ENCODE measurements at places on chromosomes 16 and 17.

- H3K36me3 ChIP-seq: no peaks in the 10 kb centered on the region
- no peak for DNase-seq
- no peaks in the 10 kb centered on the region for H3K27me3 ChIP-seq
- no peak overlapping the region for H3K27ac ChIP-seq
Measured at GRCh38 chr17:81259058-81259605, 20.0 kb downstream of the NDUFAF8 start.

DNA sequence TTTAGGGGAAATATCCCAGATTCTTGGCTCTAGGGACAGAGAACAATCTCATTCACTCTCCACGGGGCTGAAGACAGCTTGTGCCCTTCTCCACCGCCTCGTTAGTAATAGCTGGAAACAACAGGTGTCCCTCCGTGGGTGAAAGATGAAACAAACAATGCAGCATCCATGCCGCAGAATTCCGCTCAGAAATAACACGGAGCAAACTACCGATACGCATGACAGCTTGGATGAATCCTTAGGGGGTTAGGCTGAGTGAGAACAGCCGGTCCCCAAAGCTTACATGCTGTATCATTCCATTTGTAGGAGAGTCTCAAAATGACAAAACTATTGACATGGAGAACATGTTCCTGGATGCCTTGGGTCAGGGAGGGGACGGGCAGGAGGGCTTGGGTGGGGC is 29.4 kb upstream of the CACNG1 start:
- no peak overlapping the region for H3K4me3 ChIP-seq
- no peaks in the 10 kb centered on the region for H3K36me3 ChIP-seq
- no peak overlapping the region for H3K27ac ChIP-seq
- H3K4me1 ChIP-seq: no peaks in the 10 kb centered on the region
- H3K27me3 ChIP-seq: no peaks in the 10 kb centered on the region
- no peak for DNase-seq

DNA sequence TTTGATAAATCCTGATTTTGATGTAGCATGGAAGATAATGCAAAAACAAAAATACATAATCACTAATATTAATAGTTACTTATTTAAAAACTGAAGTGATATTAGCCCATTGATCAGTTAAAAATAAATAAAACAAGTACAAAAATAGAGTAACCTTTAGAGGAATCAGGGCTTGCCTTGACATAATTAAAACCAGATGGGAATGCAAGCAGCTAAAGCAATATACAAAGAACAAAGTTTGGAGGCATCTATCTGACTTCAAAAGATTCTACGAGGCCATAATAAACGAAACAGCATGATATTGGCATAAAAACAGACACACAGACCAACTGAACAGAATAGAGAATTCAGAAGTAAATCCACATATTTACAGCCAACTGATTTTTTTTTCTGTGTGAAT is 15.0 kb upstream of the HEATR3 start:
- no peaks in the 10 kb centered on the region for H3K36me3 ChIP-seq
- H3K4me1 ChIP-seq: no peaks in the 10 kb centered on the region
- no peak overlapping the region for H3K4me3 ChIP-seq
- H3K27me3 ChIP-seq: no peaks in the 10 kb centered on the region

- H3K4me1 ChIP-seq: peaks cover 38% of the 10 kb centered on the region
- peak overlapping the region; percentile 89 for H3K27ac ChIP-seq
- H3K36me3 ChIP-seq: peaks cover 2% of the 10 kb centered on the region
- H3K4me3 ChIP-seq: peak overlapping the region; percentile 50
Measured at GRCh38 chr16:89505204-89506112, 2.7 kb upstream of the SPG7 start.

- no peak overlapping the region for H3K27ac ChIP-seq
- peaks cover 66% of the 10 kb centered on the region for H3K4me1 ChIP-seq
- H3K4me3 ChIP-seq: no peak overlapping the region
- H3K27me3 ChIP-seq: no peaks in the 10 kb centered on the region
- H3K36me3 ChIP-seq: peaks cover 13% of the 10 kb centered on the region
Measured at GRCh38 chr17:78142119-78142861, 3.9 kb upstream of the C17orf99 start.

DNA sequence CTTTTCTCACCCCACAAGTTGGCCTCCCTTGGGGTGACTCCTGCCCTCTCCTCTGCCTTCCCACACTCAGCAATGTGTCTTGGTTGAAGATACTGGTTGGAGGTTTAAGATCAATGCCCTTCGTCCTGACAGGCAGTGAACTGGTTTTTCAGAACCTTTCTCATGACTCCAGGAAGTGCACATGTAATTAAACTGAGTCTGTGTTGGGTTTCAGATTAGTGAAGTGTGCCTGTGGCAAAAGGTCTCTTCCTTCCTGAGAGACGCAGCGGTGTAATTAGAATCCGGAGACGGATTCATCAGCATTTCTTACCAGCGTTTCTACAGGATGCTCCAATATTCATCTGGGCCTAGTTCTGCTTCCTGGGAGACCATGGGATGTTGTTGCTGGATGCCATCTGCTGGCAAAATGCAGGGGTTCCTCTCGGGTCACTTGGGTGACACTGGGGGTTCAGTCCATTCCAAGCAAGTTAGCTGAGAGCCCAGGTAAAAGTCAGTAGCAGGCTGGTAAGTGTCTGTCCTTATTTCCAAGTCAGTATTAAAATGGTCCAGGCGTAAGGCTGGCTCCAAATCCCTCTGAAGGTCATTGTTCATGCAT is 233.3 kb downstream of the XYLT1 start:
- H3K27me3 ChIP-seq: no peaks in the 10 kb centered on the region
- H3K4me3 ChIP-seq: no peak overlapping the region
- H3K36me3 ChIP-seq: no peaks in the 10 kb centered on the region
- no peak for DNase-seq

DNA sequence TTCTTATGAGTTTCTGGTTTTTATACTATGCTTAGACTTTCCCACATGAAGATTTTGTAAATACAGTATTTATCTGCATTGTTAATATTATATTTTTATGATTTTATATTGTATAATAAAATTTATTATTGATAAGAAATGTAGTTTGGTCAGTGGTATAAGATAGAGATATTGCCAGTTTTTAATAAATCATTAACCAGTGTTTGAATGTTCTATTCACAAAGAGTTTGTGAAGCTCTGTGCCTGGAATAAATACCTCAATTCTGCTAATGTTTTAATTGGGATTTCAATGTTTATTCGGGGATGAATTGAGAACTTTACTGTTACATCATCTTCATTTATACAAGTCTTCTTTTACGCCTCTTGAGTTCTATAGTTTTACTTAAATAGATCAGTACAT is 16.9 kb downstream of the COX10 start:
- H3K27ac ChIP-seq: no peak overlapping the region
- H3K4me3 ChIP-seq: no peak overlapping the region
- no peaks in the 10 kb centered on the region for H3K27me3 ChIP-seq
- no peaks in the 10 kb centered on the region for H3K4me1 ChIP-seq

DNA sequence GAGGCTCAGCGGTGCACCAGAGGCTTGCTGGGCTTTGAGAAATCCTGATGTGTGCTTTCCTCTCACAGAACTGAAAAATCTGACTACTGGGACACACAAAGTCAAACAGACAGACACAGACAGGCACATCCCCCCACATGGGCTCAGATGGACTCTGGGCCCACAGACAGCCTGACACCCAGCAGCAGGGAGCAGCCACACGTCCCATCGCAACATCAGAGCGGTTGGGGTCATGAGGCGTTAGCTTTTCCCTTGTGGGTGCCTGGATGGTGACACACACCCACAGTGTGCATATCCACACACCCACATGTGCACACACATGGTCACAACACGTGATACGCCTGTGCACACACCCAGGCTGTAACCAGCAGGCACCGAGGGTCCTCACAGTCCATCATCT is 6.3 kb downstream of the SPNS3 start:
- H3K27me3 ChIP-seq: no peaks in the 10 kb centered on the region
- no peak overlapping the region for H3K27ac ChIP-seq
- no peak for DNase-seq
- peaks cover 5% of the 10 kb centered on the region for H3K4me1 ChIP-seq
- H3K4me3 ChIP-seq: no peak overlapping the region
- no peaks in the 10 kb centered on the region for H3K36me3 ChIP-seq

GRCh38 chr17:78301821-78302213 is 58.1 kb downstream of the SOCS3 start:
- no peaks in the 10 kb centered on the region for H3K27me3 ChIP-seq
- no peaks in the 10 kb centered on the region for H3K36me3 ChIP-seq
- no peaks in the 10 kb centered on the region for H3K4me1 ChIP-seq
- DNase-seq: no peak
- H3K27ac ChIP-seq: no peak overlapping the region

- DNase-seq: peak; percentile 12
- no peak overlapping the region for H3K27ac ChIP-seq
- peaks cover 10% of the 10 kb centered on the region for H3K4me1 ChIP-seq
- H3K36me3 ChIP-seq: no peaks in the 10 kb centered on the region
Measured at GRCh38 chr17:76968707-76969597, 100.7 kb downstream of the MGAT5B start.

GRCh38 chr17:79950306-79950705 is 85.4 kb downstream of the TBC1D16 start:
- DNase-seq: no peak
- no peak overlapping the region for H3K4me3 ChIP-seq
- no peak overlapping the region for H3K27ac ChIP-seq
- H3K4me1 ChIP-seq: no peaks in the 10 kb centered on the region
- no peaks in the 10 kb centered on the region for H3K36me3 ChIP-seq
- H3K27me3 ChIP-seq: no peaks in the 10 kb centered on the region

GRCh38 chr17:18323507-18324139 is 8.5 kb downstream of the SMCR8 start:
- no peaks in the 10 kb centered on the region for H3K27me3 ChIP-seq
- peaks cover 17% of the 10 kb centered on the region for H3K4me1 ChIP-seq
- DNase-seq: no peak
- H3K4me3 ChIP-seq: no peak overlapping the region
- no peak overlapping the region for H3K27ac ChIP-seq

DNA sequence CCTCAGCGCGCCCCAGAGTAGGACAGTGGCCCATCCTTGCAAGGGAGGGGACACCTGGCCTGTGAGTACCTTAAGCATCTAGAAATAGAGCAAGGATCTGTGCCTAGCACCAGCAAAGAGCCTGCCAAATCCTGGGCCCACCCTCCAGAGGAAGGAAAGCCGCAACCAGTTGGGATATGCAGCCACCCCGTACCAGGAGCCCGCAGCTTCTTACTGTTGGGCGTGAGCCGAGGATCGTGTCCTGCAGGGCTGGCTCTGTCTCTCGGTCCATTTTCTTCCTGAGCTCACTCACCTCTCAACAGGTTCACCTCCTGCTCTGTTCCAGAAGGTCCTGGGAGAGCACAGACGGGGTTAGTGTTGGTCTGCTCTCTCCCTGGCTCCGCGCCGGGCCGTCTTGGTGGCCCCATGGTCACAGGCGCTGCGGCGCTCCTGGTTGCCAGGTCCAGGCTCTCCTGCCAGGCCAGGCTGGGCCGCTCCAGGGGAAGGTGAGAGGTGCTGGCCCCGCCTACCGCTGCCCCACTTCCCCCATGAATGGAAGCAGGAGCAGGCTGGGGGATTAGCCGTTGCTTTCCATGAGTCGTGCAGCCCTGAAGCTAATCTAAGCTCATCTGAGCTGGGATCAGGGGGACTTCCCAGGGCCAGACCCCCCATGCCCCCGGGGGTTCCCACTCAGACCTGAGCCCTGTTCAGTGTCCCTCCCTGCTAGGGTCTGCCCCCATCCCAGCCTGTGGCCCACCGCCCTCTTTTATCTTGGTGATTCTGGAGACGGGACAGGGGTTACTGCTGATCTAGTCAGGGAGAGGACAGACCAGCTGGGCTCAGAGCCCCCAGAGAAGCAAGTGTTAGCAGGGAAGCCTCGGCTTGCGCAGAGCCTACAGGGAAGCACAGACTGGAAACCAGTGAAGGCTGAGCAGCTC is 12.7 kb downstream of the ENDOV start:
- H3K4me3 ChIP-seq: no peak overlapping the region
- H3K4me1 ChIP-seq: peaks cover 9% of the 10 kb centered on the region
- no peak overlapping the region for H3K27ac ChIP-seq
- no peaks in the 10 kb centered on the region for H3K27me3 ChIP-seq

DNA sequence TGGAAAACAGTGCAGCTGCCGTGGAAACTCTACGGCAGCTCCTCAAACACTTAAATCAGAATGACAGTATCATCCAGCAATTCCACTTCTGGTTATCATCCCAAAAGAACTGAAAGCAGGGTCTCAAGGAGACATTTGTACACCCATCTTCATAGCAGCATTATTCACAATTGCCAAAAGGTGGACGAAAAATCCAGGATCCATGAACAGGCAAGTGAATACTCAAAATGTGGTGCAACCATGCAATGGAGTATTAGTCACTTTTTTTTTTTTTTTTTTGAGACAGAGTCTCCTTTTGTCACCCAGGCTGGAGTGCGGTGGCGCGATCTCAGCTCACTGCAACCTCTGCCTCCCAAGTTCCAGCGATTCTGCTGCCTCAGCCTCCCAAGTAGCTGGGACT is 10.6 kb upstream of the AATK start:
- H3K4me1 ChIP-seq: no peaks in the 10 kb centered on the region
- H3K36me3 ChIP-seq: no peaks in the 10 kb centered on the region
- H3K27ac ChIP-seq: no peak overlapping the region

GRCh38 chr16:15807603-15808009 is 49.2 kb downstream of the MYH11 start:
- H3K4me1 ChIP-seq: no peaks in the 10 kb centered on the region
- no peaks in the 10 kb centered on the region for H3K36me3 ChIP-seq
- DNase-seq: no peak
- H3K27ac ChIP-seq: no peak overlapping the region

DNA sequence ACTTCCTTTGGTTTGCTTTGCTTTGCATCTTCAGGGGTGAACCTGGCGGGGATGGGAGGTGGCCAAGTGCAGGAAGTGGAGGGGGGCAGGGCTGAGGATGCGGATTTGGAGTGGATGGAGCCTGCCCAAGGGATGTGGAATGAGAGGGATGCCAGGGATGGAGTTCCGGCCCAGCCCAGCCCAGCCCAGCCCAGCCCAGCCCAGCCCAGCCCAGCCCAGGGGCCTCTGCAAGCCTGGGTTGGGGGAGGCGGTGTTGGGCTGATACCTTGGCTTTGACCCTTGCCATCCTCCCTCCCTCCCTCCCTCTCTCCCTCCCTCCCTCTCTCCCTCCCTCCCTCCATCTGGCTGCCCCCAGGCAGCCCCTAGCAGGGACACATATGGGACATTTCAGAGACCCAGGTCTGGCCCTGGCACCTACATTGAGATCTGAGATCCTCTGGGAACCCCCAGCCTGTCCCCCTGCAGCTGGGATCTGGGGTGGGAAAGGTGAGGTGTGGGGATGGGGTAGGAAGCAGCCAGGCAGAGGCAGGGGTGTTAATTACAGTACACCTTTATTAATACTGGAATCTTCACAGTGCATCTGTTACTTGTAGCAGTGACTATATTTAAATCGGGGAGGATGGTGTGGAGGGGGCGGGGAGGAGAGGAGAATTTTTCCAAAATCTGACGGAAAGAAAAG is 14.5 kb downstream of the IL34 start:
- no peak for DNase-seq
- no peak overlapping the region for H3K27ac ChIP-seq
- H3K36me3 ChIP-seq: no peaks in the 10 kb centered on the region
- no peaks in the 10 kb centered on the region for H3K4me1 ChIP-seq

All from CD8-positive, alpha-beta memory T cell (primary cell).